ENCODE measurements at places on chromosomes 6 and 20.

DNA sequence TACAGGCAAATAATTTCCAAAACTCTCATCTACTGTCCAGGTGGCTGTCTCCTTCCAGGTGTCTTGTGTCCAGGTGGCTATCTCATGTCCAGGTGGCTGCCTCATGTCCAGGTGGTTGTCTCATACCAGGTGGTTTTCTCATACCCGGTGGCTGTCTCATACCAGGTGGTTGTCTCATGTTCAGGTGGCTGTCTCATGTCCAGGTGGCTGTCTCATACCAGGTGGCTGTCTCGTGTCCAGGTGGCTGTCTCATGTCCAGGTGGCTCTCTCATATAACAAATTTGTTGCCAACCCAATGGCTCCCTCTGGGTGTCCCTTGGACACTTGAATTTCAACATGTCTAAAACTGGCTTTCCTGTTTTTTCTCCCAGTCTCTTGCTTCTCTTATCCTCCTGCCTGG, 14.3 kb upstream of the SLC22A3 start:
- no peak for DNase-seq

DNA sequence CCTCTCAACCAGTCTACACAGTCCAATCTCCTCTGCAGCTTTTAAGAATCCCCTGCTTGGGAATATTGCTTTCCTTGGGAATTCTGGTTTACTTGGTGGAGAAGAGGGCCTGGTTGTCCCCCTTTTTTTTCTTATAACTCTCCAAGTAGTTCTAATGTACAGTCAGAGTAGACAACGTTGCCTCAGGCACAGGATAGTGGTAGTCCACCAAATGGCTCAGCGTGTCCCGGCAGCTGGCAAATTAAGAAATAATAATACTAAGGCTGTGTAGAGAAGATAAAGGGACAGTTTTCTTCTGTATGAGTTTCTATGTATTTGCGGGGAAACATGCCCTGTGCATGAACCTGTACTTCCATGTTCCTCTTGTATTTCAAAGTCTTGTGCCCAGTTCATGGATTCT, 145.7 kb upstream of the RREB1 start:
- no peak for DNase-seq

DNA sequence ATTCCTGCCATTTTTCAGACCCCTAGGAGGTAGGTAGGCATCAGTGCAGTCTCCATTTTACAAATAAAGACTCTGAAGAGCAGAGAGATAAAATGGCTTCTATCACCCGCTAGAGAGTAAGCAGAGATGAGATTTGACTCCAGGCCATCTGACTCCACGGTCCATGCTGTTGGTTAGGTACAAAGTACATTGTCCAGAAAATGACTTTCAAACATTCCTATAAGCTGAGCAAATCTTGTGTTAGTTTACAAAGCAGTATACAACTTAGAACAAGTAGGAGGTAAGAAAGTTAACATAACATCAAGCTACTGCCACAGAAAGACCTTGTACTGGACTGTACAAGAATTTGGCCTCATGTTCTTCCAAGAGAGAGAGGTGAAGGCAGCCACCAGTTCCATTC, 14.9 kb downstream of the BTN1A1 start:
- no peak for DNase-seq

- DNase-seq = no peak
These were observed 76.0 kb downstream of the RSPH3 start for GRCh38 chr6:158923805-158924498.

GRCh38 chr6:162814426-162814973, 86.7 kb downstream of the PACRG start:
- no peak for DNase-seq

Measured in Jurkat, Clone E6-1 (cell line).